Karpas-422 (cell line): ENCODE measurements at places on chromosomes 7 and 10.
A peak's percentile ranks its signal among the peaks of the same experiment; 100 is the strongest.

DNA sequence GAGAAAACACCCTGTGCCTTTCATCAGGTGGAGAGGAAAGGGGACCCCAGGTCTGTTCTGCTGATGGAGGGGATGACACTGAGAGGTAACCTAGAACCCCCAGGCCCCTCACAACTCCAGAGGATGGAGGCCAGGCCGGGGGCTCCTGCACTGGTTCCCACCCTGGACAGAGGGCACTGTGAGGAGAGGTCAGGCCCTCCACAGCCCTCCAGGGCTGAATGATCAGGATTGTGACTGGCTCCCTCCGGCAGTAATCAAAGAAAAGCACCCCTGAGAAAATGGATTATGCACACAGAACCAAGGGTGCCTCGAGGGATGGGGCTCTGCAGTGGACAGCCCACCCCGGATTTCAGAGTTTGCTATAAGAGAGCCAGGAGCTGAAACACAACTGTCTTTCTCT lies 502.8 kb downstream of the TCERG1L start:
- no peak for DNase-seq

GRCh38 chr10:52437205-52437646 lies 123.1 kb downstream of the DKK1 start:
- no peak for DNase-seq

GRCh38 chr10:121465215-121465614 lies 133.0 kb downstream of the FGFR2 start:
- DNase-seq = no peak

DNA sequence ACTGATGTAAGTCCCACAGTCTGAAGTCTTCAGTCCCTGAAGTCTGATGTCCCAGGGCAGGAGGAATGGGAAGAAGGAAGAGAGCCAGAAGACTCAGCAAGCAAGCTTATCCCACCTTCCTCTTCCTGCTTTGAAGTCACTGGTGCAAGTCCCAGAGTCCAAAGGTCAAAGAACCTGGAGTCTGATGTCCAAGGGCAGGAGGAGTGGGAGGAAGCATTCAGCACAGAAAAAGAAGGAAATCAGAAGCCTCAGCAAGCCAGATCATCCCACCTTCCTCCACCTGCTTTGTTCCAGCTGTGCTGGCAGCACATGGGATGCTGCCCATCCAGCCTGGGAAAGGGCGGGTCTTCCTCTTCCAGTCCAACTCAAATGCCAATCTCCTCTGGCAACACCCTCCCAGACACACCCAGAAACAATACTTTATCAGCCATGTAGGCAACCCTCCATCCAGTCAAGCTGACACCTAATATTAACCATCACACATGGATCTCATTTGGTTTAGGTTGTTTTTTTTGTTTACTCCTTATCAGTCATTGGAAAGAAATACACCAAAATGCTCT lies 50.9 kb downstream of the ADAM12 start:
- DNase-seq = no peak

- no peak for DNase-seq
These were observed 126.3 kb upstream of the CELF2 start for GRCh38 chr10:10891124-10892082.

DNA sequence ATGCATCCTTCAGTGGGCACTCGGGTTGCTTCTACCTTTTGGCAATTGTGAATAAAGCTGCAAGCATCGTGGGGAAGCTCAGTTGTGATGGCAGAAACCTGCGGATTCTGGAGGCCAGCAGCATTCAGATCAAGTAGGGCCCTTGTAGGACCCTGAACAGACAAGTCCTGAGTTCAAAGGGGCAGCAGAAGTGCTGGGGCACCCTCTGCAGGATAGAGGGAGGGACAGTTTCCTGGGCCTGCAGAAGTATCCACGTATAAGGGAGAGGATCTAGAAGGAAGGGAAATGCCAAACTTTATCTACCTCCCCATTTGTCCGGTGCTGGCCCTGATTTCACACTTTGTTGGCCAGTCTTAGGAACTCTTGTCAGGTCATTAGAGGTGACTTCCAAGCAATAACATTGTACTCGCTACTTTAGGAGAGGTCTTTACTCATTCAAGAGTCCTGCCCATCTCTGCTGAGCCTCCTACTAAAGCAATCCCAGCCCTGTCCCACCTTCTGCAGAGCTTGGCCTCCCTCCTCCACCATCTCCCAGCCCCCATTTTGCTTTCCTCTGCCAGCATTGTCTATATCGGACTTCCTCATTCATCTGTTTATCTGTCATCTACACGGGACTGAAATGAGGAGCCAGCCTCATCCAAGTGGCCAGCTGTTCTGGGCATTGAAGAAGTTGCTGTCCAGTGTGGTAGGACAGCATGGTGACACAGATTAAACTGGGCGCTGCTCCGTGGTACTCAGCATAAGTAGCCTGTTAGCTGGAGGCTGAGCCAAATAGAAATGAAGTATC lies 26.6 kb upstream of the R3HCC1L start:
- no peak for DNase-seq

- DNase-seq = peak; percentile 41
These were observed 220.5 kb downstream of the TCERG1L start for GRCh38 chr10:131090761-131091661.

GRCh38 chr10:117899181-117899683 lies 147.5 kb downstream of the RAB11FIP2 start:
- no peak for DNase-seq

DNA sequence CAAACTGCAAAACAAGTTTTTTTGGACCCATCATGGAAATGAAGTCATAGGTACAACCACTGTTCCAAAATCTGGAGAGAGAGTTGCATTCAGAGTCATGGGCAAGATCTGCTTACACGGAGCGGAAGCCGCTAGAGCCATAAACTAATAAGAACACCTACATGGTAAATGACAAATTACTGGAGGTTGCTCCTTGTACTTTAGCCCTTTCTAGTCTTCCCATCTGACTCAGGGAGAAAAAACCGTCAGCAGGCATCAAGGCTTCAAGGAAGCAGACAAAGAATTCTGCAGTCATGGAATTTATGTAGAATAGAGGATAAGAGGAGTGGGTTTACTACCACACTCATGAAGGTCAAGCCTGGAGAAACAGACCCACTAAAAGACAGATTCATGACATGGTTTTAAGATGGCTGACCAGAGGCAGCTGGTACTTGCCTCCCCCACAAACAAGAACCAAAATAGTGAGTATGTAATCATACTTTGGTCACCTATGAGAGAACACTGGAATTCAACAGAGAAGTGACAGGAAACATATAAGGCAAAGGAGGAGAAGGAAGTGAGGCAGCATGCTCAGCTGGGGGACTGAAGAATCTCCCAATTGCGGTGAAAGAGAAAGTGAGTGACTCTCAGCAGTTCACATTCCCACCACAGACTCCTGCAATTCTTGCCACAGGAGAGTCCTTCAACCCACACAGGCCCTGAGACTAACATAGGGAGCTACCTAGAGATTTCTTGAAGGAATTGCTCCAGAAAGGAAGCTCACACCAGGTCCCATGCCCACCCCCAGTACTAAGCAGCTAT lies 42.4 kb upstream of the ASAH2 start:
- no peak for DNase-seq

- no peak for DNase-seq
These were observed 122.5 kb upstream of the LANCL2 start for GRCh38 chr7:55242613-55243012.

DNA sequence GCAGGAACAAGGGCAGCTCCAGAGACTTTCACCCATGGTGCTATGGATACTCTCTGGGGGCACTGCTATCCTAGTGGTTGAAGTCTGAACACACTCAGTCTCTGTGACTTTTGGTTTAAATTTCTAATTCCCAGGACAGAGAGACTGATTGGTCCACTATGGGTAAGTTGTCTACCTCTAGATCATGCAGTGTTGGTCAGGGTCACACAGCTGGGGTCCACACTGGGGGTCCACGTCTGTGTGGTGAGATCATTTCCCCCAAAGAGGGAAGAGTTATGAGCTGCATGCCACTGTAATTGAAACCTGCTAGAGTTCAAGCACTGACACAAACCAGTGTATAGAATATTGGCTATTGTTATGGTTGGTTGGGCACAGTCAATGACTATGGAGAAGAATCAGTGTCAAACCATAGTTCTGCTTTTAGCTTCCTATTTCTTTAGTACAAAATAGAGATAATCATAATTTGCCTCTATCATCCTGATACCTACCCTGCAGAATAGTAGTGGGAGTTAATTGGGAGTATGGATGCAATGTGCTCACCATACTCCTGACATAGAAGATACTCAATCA lies 101.6 kb downstream of the PRTFDC1 start:
- no peak for DNase-seq

GRCh38 chr7:114956702-114957101 lies 34.8 kb downstream of the MDFIC start:
- no peak for DNase-seq

DNA sequence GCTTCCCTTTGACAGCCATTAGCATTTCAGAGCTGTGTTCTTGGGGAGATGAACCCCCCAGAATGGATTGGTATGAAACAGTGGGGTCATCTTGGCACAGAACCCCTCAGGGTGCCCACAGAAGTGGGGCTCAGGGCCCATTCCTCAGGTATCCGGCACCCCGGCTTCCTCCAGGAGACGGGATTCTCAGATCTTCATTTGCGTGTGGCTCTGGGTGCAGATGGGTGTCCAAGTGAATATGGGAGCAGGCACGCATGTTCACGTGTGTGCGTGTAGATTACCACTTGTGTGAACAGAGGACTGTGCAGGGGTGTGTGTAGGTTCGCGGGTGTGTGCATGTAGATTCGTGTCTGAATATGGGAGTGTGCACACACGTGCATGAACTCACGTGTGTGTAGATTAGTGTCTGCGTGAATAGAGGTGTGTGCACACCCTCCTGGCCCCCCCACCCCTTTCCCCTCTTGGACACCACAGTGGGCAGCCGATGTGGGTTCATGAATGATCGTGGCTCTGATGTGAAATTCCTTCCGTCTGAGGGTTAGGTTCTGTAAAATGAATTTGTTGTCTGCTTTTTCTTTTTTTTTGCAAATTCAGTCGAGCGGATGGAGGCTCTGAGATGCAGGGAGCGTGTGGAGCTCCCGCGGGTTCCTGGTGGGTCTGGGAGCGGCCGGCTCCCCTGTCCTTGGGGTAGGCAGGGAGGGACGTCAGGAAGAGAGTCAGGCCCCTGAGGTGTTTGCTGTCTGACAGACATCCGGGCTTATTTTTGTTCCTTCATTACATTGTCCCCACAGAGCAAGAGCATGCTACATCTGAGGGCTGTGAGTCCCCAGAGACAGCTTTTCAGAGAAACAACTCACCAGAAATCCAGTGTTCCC lies 7.4 kb downstream of the ELFN1 start:
- no peak for DNase-seq

GRCh38 chr10:77593771-77594470 lies 43.7 kb downstream of the KCNMA1 start:
- DNase-seq = no peak

- no peak for DNase-seq
These were observed 175.9 kb downstream of the BAMBI start for GRCh38 chr10:28853195-28853594.

DNA sequence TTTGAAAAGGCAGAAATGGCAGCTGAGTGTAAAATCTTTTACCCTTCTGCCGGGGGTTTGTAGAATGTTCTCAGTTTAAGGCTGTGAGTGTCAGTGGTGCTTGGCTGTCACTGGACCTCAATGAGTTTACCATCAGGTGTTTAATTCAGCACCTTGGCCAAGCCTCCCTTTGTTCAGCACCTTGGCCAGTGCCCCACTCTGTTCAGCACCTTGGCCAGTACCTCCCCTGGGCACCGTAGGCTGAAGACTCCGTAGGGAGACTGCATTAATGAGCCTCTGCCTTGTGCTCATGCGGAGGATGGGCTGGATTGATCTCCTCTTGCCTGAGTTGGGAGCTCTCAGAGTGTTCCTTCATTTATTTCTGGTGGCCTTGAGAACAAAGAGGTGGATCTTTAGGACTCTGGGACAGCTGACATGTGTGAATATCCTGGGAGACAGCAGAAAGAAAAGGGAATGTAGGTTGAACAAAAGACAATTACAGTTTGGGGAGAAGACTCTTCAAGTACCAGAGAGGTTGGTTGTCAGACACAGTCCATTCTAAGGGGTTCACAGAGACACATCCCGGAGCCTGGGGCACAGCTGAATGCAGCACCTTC lies 1.6 kb downstream of the FAM24A start:
- DNase-seq = peak; percentile 74

GRCh38 chr10:13913897-13914296 lies 327.1 kb downstream of the PRPF18 start:
- DNase-seq = no peak

DNA sequence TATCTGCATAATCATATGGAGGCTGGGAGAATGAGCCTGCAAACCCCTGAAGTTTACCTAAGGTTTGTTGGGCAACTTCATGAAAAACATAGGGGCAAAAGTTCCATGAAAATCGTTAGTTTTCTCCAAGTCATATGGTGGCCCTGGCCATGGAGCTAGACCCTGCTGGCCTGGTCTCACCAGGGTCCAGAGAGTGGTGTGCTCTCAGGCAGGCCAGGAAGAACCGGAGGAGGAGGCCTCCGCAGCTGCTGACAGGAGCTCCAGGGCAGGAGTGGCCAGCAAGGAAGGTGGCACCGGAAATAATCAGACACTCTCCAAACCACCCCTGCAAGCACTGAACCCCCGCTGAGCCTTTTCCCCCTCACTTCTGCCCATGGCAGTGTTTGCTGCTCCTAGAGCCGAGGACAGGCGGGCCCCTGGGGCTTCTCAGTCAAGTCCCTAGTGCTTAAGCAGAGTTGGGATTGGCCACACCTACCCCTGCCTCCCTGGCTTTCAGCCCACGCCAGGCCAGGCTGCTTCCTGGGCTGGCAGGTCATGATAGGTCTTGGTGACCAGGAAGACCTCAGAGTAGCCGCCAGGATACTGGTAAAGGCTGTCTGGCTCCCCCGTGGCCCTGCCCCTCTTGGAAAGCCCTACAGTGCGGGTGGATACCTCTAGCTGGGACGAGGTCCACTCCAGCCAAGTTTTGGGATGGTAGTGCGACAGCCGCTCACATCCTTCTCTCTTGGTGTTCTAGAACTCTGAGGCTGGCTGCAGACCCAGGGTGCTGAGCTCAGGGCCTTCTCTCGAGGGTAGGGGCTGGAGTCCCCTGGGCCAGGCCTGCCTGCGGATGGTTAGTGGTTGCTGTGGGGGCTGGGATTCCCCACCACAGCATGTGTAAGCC lies 242.8 kb downstream of the MGMT start:
- DNase-seq = no peak

DNA sequence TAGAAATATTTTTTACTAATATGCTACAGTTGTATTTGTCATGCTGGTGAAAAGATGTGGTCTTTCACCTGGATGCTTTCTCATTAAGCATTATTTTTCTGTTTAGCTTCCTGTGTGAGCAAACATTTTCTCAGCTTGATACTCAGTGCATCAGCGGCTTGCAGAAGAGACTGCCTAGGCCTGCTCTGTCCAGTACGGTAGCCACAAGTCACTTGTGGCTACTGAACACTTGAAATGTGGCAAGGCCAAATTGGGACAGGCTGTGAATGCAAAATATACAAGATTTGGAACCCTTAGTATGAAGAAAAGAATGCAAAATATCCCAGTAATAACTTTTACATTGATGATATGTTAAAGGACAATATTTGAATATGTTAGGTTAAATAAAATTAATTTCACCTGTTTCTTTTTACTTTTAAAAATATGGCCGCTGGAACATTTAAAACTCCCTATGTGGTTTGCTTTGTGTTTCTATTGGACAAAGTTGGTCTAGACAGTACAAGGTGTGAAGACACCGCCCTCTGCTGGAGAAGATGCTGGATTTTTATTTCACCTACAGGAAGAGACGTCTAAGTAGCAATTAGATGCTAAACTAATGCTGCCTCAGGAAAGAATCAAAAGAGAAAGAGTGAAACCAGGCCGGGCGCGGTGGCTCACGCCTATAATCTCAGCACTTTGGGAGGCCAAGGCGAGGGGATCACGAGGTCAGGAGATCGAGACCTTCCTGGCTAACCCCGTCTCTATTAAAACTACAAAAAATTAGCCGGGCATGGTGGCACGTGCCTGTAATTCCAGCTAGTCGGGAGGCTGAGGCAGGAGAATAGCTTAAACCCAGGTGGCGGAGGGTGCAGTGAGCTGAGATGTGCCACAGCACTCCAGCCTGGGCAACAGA lies 5.3 kb downstream of the SRGN start:
- DNase-seq = peak; percentile 93
